Thyroid gland (tissue), 4 donors: ENCODE measurements at places on chromosomes 13 and 19. TPM values are rescaled to one million over a fixed set of nuclear protein-coding genes. Genes with fewer than 3 reads are reported as not detected.

The SIGLEC12 gene
- total RNA-seq: 0.11 TPM

The ZNF14 gene
- total RNA-seq: 21.1 TPM

- H3K27ac ChIP-seq: no peak overlapping the region
- no peaks in the 10 kb centered on the region for H3K36me3 ChIP-seq
- no peak for DNase-seq
Observed at GRCh38 chr13:87889254-87889653, 218.1 kb downstream of the SLITRK5 start.

- no peaks in the 10 kb centered on the region for H3K27me3 ChIP-seq
- no peak overlapping the region for H3K4me3 ChIP-seq
- no peak for DNase-seq
- no peaks in the 10 kb centered on the region for H3K36me3 ChIP-seq
- H3K4me1 ChIP-seq: no peaks in the 10 kb centered on the region
Observed at GRCh38 chr13:19085876-19086275, 95.7 kb downstream of the TUBA3C start.

GRCh38 chr13:41696163-41697003 is 239.0 kb downstream of the RGCC start:
- H3K27me3 ChIP-seq: no peaks in the 10 kb centered on the region
- H3K27ac ChIP-seq: no peak overlapping the region
- DNase-seq: no peak
- H3K36me3 ChIP-seq: no peaks in the 10 kb centered on the region

- no peaks in the 10 kb centered on the region for H3K36me3 ChIP-seq
- H3K27ac ChIP-seq: no peak overlapping the region
- no peak for DNase-seq
- peaks cover 10% of the 10 kb centered on the region for H3K4me1 ChIP-seq
- H3K4me3 ChIP-seq: no peak overlapping the region
Observed at GRCh38 chr13:23797276-23797903, 91.8 kb downstream of the MIPEP start.

- H3K27me3 ChIP-seq: no peaks in the 10 kb centered on the region
- no peak overlapping the region for H3K27ac ChIP-seq
- no peak overlapping the region for H3K4me3 ChIP-seq
- no peak for DNase-seq
- no peaks in the 10 kb centered on the region for H3K36me3 ChIP-seq
Observed at GRCh38 chr19:54434873-54435214, 14.2 kb upstream of the LENG8 start.

GRCh38 chr13:43159026-43159461 is 135.7 kb downstream of the DNAJC15 start:
- H3K27ac ChIP-seq: no peak overlapping the region
- no peaks in the 10 kb centered on the region for H3K36me3 ChIP-seq
- no peaks in the 10 kb centered on the region for H3K27me3 ChIP-seq
- no peaks in the 10 kb centered on the region for H3K4me1 ChIP-seq

The RLN3 gene
- total RNA-seq: not detected

The PSG7 gene
- total RNA-seq: not detected

The OR7A10 gene
- not detected for total RNA-seq

- no peak overlapping the region for H3K4me3 ChIP-seq
- H3K27ac ChIP-seq: peak overlapping the region; percentile 33
- no peaks in the 10 kb centered on the region for H3K27me3 ChIP-seq
- H3K4me1 ChIP-seq: peaks cover 56% of the 10 kb centered on the region
Observed at GRCh38 chr19:37986048-37986750, 79.2 kb downstream of the SIPA1L3 start.

The ZNF284 gene
- total RNA-seq: 4.9 TPM

The MISP gene
- 0.63 TPM for total RNA-seq

DNA sequence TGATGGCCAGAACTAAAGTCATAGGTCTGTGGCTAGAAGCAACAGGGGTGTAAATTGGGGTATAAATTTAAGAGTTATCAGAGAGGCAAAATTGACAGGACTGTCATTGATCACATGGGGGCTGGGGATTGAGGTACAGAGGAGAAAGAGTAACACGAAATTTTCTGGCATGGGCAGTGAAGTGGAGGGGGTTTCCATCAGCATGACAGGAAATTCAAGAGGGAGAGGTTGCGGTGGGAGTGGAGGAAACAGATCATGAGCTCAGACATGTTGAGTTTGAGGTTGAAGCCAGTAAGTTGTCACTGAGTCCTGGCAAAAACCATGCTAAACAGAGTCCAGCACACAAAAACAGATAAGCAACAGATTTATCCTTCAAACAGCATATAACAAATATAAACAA is 192.1 kb upstream of the TSC22D1 start:
- DNase-seq: no peak
- no peak overlapping the region for H3K27ac ChIP-seq
- H3K4me1 ChIP-seq: no peaks in the 10 kb centered on the region
- no peaks in the 10 kb centered on the region for H3K27me3 ChIP-seq
- H3K36me3 ChIP-seq: no peaks in the 10 kb centered on the region

The NXNL1 gene
- not detected for total RNA-seq

DNA sequence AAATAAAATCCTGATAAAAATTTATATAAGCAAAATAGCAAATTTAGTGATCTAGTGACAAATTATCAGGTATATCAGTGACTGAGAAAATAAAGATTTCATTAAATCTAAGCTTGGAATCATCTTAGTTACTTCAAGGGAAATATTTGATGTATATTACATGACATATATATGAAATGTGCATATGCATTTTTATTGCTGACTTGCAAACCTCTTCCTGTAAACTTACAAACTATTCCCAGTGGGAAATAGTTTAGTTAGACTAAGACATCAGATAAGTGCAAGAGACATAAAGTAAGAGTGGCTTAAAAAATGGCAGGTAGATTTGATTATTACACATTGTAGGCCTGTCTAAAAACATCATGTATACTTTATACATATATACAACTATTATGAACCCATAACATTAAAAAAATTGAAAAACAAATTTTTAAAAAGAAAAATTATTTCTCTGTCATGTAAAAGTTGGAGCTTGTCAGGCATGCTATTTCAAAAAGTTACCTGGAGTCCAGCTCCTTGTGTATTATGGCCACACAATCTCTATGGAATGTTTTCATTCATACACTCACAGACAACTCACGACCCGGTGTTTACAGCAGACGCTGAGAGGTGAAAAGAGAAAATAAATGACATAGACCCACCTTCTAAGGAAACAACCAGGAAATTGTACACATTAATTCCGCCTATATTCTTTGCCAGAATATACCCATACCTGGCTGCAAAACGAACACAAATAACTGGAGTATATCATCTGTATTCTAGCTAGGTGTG is 724.5 kb downstream of the SLITRK6 start:
- no peaks in the 10 kb centered on the region for H3K36me3 ChIP-seq
- H3K4me3 ChIP-seq: no peak overlapping the region
- DNase-seq: no peak
- no peaks in the 10 kb centered on the region for H3K4me1 ChIP-seq

The ICAM3 gene
- 8.5 TPM for total RNA-seq

The ZNF607 gene
- 8.0 TPM for total RNA-seq

The PSG11 gene
- not detected for total RNA-seq

GRCh38 chr19:19600793-19601330 is 17.6 kb downstream of the PBX4 start:
- H3K4me1 ChIP-seq: peaks cover 22% of the 10 kb centered on the region
- H3K27me3 ChIP-seq: no peaks in the 10 kb centered on the region
- H3K4me3 ChIP-seq: no peak overlapping the region
- no peaks in the 10 kb centered on the region for H3K36me3 ChIP-seq

- no peak overlapping the region for H3K27ac ChIP-seq
- H3K36me3 ChIP-seq: no peaks in the 10 kb centered on the region
- no peak overlapping the region for H3K4me3 ChIP-seq
- no peaks in the 10 kb centered on the region for H3K4me1 ChIP-seq
- no peak for DNase-seq
Observed at GRCh38 chr13:90564096-90564495, 783.4 kb upstream of the MIR17HG start.

GRCh38 chr13:35854286-35854685 is 276.9 kb downstream of the DCLK1 start:
- H3K36me3 ChIP-seq: no peaks in the 10 kb centered on the region
- no peaks in the 10 kb centered on the region for H3K4me1 ChIP-seq
- no peak overlapping the region for H3K27ac ChIP-seq
- no peak for DNase-seq
- no peak overlapping the region for H3K4me3 ChIP-seq

The ZGLP1 gene
- 2.3 TPM for total RNA-seq

DNA sequence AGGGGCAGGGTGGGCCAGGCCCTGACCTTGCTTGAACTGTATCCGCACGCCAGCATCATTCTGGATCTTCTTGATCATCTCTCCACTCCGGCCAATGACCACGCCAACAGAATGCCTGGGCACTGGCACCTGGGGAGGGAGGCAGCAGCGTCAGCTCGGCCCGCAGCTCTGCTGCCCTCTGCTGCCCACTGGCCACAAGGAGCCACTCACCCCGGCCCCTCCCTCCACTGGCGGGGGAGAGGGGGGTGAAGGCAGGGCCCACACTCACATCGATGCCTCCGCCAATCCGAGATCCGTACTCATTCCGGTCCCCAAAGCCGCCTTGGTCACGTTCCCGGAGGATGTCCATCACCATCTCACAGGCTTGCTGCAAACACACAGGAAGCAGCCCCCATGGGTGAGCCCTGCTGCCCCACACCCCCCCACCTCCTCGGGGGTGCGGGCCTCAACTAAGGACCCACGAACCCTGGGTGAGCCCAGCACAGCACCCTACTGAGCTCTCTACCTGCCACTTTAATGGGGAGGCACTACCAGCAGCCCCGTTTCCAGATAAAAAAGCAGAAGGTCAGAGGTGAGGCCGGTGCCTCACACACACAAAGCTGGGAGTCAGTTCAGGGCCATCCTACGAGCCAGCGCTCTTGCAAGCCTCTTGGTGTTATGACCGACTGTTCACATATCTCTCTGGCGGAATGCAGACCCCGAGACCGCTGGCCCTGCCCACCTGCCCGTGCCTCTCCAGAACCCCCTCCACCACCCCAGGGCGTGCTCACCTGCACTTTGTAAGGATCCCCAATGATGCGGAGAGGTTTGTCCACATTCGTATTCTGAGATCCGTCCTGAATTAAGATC is 6.7 kb downstream of the KHSRP start:
- DNase-seq: no peak
- no peak overlapping the region for H3K4me3 ChIP-seq
- peaks cover 24% of the 10 kb centered on the region for H3K4me1 ChIP-seq
- H3K36me3 ChIP-seq: peaks cover 76% of the 10 kb centered on the region
- no peaks in the 10 kb centered on the region for H3K27me3 ChIP-seq

The SYCN gene
- total RNA-seq: not detected

- no peaks in the 10 kb centered on the region for H3K36me3 ChIP-seq
- peak overlapping the region; percentile 39 for H3K27ac ChIP-seq
- H3K27me3 ChIP-seq: no peaks in the 10 kb centered on the region
- DNase-seq: peak; percentile 94
Observed at GRCh38 chr13:106349080-106349931, 186.2 kb downstream of the EFNB2 start.

DNA sequence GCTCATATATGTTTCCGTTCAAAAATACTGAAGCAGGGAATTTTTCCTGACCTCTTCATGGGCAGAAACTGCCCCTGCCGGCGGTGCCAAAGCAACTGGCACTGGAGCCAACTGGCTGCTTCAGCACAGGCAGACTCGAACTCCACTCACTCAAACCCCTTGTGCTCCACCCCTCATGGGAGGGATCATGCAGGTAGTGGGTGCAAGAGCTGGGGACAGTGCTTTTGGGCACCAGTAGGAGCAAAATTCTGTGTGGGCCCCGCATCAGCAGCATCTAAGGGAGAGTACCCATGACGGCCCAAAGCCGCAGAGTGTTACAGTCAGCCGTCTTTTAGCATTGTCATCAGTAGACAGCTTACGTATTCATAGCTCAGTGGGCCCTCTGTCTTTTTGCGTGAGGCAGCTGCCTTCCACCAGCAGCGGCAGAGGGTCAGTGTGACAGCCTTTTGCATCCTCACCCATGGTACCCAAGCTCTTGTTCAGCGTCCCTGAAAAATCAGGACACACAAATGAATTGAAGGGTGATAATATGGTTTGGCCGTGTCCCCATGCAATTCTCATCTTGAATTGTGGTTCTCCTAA is 393.8 kb downstream of the SLITRK6 start:
- no peak overlapping the region for H3K4me3 ChIP-seq
- no peaks in the 10 kb centered on the region for H3K27me3 ChIP-seq
- H3K36me3 ChIP-seq: no peaks in the 10 kb centered on the region
- DNase-seq: no peak
- H3K4me1 ChIP-seq: no peaks in the 10 kb centered on the region

- no peak overlapping the region for H3K4me3 ChIP-seq
- no peaks in the 10 kb centered on the region for H3K27me3 ChIP-seq
- H3K27ac ChIP-seq: no peak overlapping the region
Observed at GRCh38 chr13:79859756-79860155, 378.8 kb downstream of the NDFIP2 start.

- H3K4me1 ChIP-seq: peaks cover 16% of the 10 kb centered on the region
- H3K27ac ChIP-seq: peak overlapping the region; percentile 29
- no peaks in the 10 kb centered on the region for H3K36me3 ChIP-seq
- no peak overlapping the region for H3K4me3 ChIP-seq
- no peaks in the 10 kb centered on the region for H3K27me3 ChIP-seq
- no peak for DNase-seq
Observed at GRCh38 chr19:3045885-3046697, 16.2 kb downstream of the TLE5 start.

GRCh38 chr19:46520616-46521015 is 24.9 kb upstream of the PNMA8B start:
- no peaks in the 10 kb centered on the region for H3K27me3 ChIP-seq
- DNase-seq: no peak
- H3K4me3 ChIP-seq: no peak overlapping the region
- no peak overlapping the region for H3K27ac ChIP-seq
- no peaks in the 10 kb centered on the region for H3K4me1 ChIP-seq

The NDUFA7 gene
- 6.0 TPM for total RNA-seq

The RNF225 gene
- 0.33 TPM for total RNA-seq

GRCh38 chr19:1237754-1238368 is at the start of gene CBARP:
CBARP (minus strand) TSS chr19:1238005; CDS start chr19:1236100, 1,905 bp downstream.
- H3K27me3 ChIP-seq: no peaks in the 10 kb centered on the region
- no peak within 1 kb of the TSS for H3K4me3 ChIP-seq

DNA sequence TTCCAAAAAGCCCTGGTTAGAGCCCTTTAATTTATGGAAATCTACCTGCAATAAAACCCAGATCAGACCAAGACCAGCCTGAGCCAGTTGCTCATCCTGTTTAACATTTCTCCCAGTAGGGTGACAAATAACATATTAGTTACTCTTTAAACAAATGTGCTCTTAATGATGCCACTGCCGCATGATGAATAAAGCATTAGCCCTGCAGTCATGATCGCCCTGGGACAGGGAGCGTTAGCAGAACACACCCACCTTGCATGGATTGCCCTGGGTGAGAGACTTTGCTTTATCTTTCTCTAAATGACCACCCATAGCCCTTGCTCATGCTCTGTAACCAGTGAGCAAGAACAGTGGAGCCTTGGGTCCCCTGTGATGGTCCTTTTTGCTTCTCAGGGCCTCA is 362.4 kb downstream of the ENOX1 start:
- no peak overlapping the region for H3K27ac ChIP-seq
- no peaks in the 10 kb centered on the region for H3K4me1 ChIP-seq
- H3K36me3 ChIP-seq: no peaks in the 10 kb centered on the region
- H3K27me3 ChIP-seq: no peaks in the 10 kb centered on the region
- DNase-seq: no peak

The DHDH gene
- not detected for total RNA-seq

The NAPSA gene
- 0.73 TPM for total RNA-seq

- peaks cover 29% of the 10 kb centered on the region for H3K36me3 ChIP-seq
- H3K4me3 ChIP-seq: no peak overlapping the region
- no peaks in the 10 kb centered on the region for H3K27me3 ChIP-seq
- no peaks in the 10 kb centered on the region for H3K4me1 ChIP-seq
- no peak overlapping the region for H3K27ac ChIP-seq
Observed at GRCh38 chr19:10132905-10133304, 13.2 kb upstream of the EIF3G start.

The C13orf42 gene
- total RNA-seq: not detected

GRCh38 chr13:98483601-98484288 is 93.2 kb downstream of the STK24 start:
- no peaks in the 10 kb centered on the region for H3K36me3 ChIP-seq
- peak; percentile 51 for DNase-seq
- H3K4me1 ChIP-seq: peaks cover 76% of the 10 kb centered on the region
- H3K27ac ChIP-seq: peak overlapping the region; percentile 98
- H3K4me3 ChIP-seq: no peak overlapping the region
